Stimulated activated CD8-positive, alpha-beta memory T cell treated with anti-CD3 and anti-CD28 coated beads, Interleukin-4, amount 100 ng/mL, for 1 hour (primary cell): ENCODE measurements at places on chromosomes 2 and 18.

DNA sequence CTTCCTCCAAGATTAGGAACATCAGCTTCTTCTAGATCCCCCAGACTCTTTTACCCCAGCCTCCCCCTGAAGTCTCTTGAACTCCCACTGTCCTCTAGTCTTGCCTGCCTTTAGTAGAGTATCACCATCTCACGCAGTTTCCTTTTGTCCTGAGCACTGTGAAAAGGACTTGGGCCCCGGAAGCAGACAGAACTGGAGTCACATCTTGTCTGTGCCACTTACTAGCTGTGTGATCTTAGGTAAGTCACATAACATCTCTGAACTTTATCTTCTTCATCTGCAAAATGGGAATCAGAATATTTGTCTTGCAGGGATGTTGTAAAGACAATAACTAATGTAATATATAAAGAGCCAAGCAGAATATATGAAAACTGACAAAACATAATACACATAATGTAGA, 8.4 kb upstream of the TRABD2A start:
- DNase-seq = no peak

DNA sequence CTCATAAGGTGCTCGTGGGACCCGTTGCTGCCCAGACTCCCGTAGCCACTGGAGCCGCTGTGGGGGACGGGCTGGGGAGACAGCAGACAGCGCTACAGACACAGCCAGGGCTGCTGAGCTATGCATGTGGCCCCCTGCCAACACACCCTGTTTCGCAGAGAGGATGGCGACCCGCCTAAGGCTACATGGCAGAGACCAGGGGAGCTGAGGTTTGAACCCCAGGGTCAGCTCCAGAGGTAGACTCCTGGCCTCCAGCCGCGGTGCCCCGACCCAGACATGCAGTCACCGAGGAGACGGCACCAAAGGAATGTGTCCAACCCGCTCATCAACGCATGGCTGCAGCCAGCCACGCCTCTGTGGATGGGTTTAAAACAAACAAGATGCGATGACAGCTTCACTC, 21.0 kb upstream of the HES6 start:
- no peak for DNase-seq

DNA sequence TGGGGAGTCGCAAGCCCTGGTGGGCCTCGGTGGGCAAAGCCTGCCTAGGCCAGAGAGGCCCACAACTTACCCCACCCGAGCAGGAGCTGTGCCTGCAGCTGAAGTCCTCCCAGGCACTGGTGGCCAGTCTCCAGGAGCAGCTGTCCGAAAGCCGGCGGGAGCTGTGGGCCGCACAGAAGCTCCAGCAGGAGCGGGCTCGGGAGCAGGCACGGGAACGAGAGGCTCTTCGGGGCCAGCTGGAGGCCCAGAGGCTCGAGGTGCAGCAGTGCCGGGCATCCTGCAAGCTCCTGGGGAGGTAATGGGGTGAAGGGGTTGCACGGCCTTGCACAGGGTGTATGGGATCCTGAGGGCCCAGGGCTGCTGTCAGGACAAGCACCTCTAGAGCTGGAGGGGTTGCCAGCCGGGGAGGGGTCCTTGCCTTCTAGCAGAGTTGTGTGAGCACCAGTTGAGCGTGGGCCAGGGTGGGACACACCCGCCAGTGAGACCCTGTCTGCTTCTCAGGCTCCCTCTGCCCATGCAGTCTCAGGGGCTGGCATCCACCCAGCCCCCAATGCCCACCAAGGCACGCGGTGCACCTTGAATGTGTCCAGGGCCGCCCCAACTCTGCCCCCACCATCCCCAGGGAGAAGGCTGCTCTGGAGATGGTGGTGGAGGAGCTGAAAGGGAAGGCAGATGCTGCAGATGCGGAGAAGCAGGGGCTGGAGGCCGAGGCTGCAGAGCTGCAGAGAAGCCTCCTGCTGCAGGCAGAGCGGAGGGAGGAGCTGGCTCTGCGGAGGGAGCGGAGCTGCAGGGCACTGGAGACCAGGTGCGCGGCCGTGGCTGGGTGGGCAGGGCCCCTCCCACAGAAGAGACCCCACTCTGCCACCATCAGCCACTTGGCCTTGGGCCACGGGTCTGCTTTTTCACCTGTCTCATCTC, 27.2 kb downstream of the CROCC2 start:
- no peak for DNase-seq

DNA sequence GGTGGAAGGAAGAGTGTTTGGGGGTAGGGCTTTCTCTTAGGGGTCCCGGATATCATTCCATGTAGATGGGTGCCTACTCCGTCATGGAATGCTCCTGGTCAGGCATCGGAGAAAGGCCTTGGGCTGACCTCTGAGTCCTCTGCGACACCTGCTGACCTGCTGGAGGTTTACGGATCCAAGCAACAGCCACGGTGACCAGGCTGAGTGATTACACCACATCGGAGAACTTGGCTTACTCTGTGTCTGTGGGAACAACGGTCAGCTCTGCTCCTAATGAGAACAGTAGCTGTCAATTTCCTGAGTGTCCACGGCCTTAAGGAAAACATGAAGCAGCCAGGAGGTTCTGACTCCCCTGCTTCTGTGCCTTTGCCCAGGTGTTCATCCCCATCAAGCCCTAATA, 73.2 kb downstream of the TNP1 start:
- DNase-seq = no peak

DNA sequence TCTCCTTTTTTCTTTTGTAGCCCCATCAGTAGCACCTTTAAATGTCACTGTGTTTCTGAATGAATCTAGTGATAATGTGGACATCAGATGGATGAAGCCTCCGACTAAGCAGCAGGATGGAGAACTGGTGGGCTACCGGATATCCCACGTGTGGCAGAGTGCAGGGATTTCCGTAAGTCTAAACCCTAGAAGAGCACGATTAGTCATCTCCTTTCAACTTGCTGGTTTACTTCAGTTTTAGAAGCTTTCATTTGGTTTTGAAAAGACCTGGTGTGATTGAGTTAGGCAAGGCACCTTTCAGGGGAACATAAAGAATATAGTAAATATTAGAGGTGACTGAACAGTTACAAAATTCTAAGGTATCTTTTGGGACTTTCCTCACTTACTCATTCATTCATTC, 72.2 kb upstream of the TMEM87B start:
- no peak for DNase-seq
